A549 treated with CpdA at 1 μM for 4 hours (cell line): ENCODE measurements at places on chromosomes 16 and 17. TPM values are rescaled to one million over a fixed set of nuclear protein-coding genes. Genes with fewer than 3 reads are reported as not detected.

PABPN1L gene
- not detected in 5 replicates for total RNA-seq

WRAP53 gene
- 33.9 to 50.3 TPM (median 47.7 TPM) in 5 replicates for total RNA-seq

ASIC2 gene
- total RNA-seq = 2.1 to 3.1 TPM (median 2.4 TPM) in 5 replicates

ODAD4 gene
- 1.1 to 2.4 TPM (median 1.7 TPM) in 5 replicates for total RNA-seq

OR2C1 gene
- not detected in 5 replicates for total RNA-seq

MSLN gene
- 1.4 to 3.1 TPM (median 2.8 TPM) in 5 replicates for total RNA-seq

SYT17 gene
- total RNA-seq = 9.7 to 13.3 TPM (median 11.9 TPM) in 5 replicates

MEOX1 gene
- total RNA-seq = not detected in 5 replicates

COG4 gene
- total RNA-seq = 25.2 to 33.8 TPM (median 31.8 TPM) in 5 replicates

ST6GALNAC2 gene
- total RNA-seq = 0.22 to 0.61 TPM (median 0.47 TPM) in 5 replicates

C17orf50 gene
- total RNA-seq = 0.23 to 0.42 TPM (median 0.30 TPM) in 5 replicates

IGF2BP1 gene
- 47.6 to 94.0 TPM (median 79.0 TPM) in 5 replicates for total RNA-seq

P2RX1 gene
- total RNA-seq = 0.03 TPM in 1 of 5 replicates, not detected in the others

NGFR gene
- 0.57 to 0.96 TPM (median 0.62 TPM) in 5 replicates for total RNA-seq

SALL1 gene
- 0.07 to 0.24 TPM (median 0.10 TPM) in 5 replicates for total RNA-seq

UMOD gene
- total RNA-seq = not detected in 5 replicates

ARHGAP44 gene
- 2.3 to 3.4 TPM (median 3.2 TPM) in 5 replicates for total RNA-seq

EPOP gene
- 11.2 to 15.0 TPM (median 14.6 TPM) in 5 replicates for total RNA-seq

SRR gene
- 4.3 to 11.9 TPM (median 7.9 TPM) in 5 replicates for total RNA-seq
